Glutamatergic neuron (in vitro differentiated cells): ENCODE measurements at places on chromosomes 4 and X.

GRCh38 chr4:108060164-108060563 lies 70.5 kb downstream of the HADH start:
- no peak for DNase-seq

DNA sequence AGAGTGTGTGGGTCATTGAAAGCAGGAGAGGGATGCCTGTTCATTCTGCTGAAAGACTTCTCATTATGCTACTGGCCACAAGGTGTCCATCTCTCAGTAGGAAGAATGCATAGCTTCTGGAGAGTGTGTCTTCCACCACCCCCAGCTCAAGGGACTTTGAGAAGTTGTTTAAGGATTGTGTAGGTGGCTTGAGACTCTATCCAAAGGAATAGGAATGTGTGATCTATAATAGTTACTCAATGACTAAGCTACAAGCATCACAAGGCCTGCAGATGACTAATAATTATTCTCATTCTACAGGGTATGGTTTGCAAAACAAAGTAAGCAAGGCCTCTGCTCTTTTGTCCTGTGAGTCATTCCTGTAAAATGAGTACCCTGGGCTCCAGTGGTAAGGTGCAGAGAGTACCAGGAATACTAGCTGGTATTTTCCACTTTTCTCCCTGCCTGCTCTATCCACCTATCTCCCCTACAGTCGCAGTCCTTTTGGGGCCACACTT lies 279.8 kb upstream of the BOD1L1 start:
- no peak for DNase-seq

DNA sequence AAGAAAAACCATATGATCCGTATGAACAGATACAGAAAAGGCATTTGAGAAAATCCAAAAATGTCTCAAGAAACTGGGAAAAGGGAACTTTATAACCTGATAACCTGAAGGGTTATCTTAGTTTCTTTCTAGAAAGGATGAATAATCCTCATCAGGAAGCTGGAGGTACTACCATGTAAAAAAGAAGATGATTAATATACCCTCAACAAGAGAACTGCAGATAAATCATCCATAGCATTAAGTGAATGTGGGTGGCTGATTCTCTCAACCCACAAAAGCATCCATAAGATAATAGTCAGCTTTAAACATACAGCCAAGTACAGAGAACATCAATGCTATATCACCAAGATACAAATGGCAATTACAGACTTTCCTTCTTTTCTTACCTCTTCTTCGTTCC lies 26.4 kb downstream of the ANAPC10 start:
- DNase-seq = no peak

DNA sequence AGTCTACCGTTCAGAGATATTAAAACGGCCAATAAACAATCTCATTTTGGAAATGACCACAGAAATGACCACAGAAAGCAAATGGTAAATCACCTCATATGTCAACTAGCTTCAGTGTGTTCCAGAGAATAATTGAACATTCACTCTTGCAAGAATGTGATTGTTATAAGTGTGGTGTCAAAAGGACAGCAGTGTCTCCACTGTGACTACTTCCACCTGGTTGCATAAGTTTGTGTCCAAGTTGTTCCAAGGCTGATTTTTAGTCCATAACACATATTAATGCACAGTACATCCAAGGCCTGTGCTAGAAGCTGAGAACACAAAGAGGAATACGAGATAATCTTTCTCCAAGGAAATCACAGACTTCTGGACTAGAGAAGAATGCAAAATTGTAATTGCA lies 37.4 kb upstream of the RNF150 start:
- no peak for DNase-seq

DNA sequence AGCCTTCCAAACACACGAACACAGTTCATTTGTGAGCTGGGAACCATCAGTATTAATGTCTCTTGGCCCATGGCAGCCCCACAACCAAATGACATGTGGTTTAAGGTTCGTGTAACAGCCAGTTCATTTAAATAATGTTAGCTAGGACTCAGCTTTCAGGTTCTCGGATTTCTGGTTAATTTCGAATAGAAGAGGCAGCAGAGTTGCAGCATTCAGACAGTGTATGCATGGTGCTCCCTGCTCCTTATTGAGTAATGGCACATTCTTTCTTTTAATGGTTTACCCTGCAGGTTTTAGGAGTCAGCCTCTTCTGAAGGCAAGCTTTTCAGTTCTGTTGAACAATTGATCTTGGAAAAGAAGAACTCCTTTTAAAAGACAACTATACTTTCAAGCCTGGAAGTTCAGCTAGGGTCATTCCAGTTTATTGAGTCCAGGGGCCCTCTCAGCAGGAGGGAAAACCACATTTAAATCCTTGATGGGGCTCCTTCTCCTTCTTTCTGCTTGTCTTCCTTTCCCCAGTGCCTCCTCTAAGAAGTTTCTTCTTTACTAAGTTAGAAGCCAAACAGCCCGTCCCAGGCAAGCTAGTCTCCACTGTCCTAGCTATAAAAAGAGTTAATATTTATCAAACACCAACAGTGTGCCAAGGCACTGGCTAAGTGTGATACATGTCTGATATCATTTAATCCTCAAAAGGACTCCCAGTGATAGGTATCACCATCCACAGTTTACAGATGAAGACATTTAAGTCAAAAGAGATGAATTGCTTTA lies 5.0 kb upstream of the RNF175 start:
- DNase-seq = no peak

DNA sequence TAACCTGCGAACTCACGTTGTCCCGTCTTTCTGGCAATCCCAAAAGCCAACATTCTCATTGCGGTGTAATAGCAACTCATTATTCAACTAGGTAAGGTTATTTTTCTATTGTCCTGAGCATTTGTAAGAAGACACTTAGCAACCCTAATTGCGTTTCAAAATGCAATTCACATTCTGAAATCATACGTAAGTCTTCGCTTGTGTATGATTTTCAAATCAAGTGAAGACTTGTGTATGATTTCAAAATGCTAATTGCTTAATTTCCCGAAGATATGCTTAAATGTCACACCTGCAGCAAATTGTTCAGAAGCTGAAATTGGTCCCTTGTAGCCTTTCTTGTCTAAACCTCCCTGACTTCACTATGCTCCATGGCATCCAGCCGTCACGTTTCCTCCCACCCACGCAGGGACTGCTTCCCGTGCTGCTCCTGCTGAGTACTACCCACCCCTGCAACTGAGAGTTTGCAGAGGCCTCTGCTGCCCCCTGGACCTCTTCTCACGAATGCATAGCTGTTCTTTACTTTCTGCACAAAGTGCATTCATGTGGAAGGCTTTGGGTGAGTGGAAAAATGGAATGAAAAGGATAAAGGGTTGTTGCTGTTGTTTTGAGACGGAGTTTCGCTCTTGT lies 40.8 kb upstream of the CLDN24 start:
- no peak for DNase-seq

GRCh38 chr4:128461291-128462102 lies 173.9 kb upstream of the PGRMC2 start:
- DNase-seq = no peak

- no peak for DNase-seq
These were observed 85.4 kb downstream of the TIGD2 start for GRCh38 chr4:89196745-89197144.
